ENCODE measurements at places on chromosomes 2 and 18.

GRCh38 chr18:58615140-58616132 lies 13.5 kb downstream of the ALPK2 start:
- no peak for DNase-seq

DNA sequence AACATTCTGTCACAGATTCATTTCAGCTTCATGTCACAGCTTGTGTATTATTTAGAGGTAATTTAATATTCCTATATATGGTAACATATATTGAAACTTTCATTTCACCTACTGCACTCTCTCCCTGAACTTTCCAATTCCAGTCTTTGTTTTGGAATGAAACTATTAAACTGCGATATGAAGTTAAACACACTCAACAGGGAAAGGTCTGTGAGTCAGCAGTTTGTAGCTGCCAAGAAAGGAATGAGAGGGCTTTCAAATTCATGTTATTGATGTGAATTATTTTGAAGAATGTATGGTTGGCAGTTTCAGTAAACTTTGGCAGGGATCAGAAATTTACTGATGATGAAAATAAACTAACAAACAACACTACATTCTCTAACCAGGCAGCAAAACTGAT lies 148.3 kb downstream of the HNMT start:
- DNase-seq, result no peak

GRCh38 chr2:122028371-122029100 lies 273.1 kb downstream of the TSN start:
- DNase-seq, result no peak

DNA sequence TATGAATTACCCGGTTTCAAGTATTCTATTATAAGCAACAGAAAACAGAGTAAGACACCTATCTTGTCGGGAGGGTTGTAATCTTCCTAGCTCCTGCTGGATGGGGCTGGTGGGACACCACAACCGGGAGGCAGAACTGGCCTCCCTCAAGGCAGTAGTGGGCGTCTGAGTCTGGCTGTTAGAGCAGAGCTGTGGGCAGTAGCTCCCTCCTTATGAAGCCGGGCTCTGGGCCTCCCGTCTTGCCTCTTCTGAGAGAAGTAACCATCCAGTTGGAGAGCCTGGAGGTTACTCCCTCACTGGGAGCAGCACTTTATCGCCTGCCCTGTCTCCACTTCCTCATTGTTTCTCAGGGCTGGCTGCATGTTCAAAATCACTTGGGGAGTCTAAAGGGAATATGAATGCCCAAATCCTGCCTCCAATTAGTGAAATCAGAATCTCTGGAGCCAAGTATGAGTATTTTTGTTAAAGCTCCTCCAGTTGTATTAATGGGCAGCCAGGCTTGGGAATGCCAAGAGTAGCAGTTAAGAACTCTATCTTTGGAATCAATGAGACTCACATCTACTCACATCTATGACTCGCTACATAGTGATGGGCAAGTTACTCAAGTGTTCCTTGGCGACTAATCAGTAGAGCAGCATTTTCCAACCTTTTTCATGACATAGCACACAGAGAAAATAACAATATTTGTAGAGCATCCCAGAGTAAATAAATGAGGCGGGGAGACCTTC lies 27.3 kb upstream of the NRP2 start:
- DNase-seq, result no peak

DNA sequence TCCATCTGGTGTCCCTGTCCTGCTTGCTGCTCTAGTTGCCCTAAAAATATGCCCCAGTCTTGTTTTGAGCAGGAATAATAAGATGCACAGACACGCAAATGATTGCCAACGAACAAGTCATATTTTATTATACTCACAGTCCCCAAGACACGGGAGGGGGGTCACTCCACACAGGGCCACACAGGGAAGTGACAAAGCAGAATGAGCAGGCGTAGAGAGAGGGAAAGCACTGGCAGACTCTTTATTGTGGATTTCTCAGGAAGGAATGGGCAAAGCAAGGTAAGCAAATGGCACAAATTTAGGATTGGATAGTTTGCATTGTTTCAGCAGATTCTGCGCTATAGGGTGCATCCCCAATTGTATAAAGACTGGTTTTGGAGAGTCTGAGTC lies 20.7 kb upstream of the ZDBF2 start:
- no peak for DNase-seq

DNA sequence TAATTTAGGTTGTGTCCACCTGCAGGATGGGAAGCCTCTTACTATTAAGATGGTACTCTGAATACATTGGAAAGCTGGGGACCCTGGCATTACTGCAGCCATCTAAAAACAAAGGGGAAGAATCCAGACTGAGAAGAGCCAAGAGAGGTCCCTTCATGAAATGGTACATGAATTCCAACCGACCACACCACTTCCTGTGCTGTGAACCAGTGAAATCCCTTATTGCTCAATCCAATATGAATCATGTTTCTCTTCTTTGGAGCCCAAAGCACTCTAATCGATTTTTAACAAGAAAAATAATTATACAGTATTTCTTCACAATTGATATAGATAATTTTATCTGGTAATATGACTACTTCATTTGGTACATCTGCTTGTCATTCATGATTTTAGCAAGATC lies 479.7 kb upstream of the RAB6C start:
- DNase-seq, result no peak

- no peak for DNase-seq
These were observed 36.6 kb downstream of the UBE2F start for GRCh38 chr2:238003234-238004031.

GRCh38 chr18:58324824-58325480 lies 280.9 kb downstream of the NEDD4L start:
- no peak for DNase-seq

- no peak for DNase-seq
These were observed 3.4 kb upstream of the SP140L start for GRCh38 chr2:230323385-230324106.

DNA sequence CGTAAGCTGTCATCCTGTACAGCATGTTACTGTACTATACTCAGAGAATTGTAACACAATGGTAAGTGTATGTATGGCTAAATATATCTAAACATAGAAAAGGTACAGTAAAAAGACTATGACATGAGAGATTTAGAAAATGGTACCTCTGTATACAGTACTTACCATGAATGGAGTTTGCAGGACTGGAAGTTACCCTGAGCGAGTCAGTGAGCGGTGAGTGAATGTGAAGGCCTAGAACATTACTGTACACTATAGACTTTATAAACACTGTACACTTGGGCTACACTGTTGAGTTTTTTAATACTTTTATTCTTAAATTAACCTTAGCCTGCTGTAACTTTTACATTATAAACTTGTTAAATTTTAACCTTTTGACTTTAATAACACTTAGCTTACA lies 1.5 kb downstream of the DDX18 start:
- no peak for DNase-seq

GRCh38 chr18:3595369-3596273 lies 145.6 kb downstream of the TGIF1 start:
- DNase-seq, result no peak

- DNase-seq, result no peak
These were observed 69.5 kb upstream of the CHRNA1 start for GRCh38 chr2:174833737-174834136.

- DNase-seq, result no peak
These were observed 702 bp downstream of the OLA1 start for GRCh38 chr2:174247474-174248186.

- no peak for DNase-seq
These were observed 72.3 kb downstream of the PRELID3A start for GRCh38 chr18:12479982-12480381.
